ENCODE measurements at places on chromosomes 5 and 9.

- DNase-seq = no peak
These were observed 206.8 kb upstream of the SLC24A2 start for GRCh38 chr9:19995619-19996018.

- no peak for DNase-seq
These were observed 98.6 kb downstream of the GNAQ start for GRCh38 chr9:77933019-77933418.

DNA sequence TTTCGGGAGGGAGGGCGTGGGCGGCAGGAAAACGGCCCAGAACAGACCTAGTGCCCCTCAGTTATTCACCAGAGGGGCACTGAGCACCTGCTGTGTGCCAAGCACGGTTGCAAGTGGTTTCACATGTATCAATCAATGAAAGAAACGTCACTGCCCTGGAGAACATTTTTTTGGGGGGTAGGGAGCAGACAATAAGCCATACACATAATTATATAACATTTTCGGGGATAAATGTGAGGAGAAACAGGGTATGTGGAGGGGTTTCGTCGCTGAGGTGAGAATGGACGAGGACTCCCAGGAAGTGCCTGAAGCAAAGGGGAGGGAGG is 444 bp upstream of the ZNF354A start:
- DNase-seq = no peak

DNA sequence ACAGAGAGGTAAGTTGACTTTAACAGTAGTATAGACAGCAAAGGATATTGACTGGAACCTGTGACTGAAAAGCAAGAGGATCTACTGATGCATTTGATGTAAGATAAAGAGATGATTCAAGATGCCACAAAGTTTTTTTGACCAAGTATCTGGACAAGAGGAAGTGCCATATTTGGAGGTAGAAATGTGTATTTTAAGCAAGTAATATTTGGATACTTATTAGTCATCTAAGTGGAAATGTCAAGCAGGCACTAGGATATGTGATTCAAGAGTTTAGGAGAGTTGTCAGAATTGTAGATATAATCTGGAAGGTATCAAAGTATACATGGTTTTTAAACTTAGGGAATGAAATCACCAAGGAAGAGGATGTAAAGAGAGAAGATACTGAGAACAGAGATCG is 686.1 kb upstream of the CHD1 start:
- DNase-seq = no peak

DNA sequence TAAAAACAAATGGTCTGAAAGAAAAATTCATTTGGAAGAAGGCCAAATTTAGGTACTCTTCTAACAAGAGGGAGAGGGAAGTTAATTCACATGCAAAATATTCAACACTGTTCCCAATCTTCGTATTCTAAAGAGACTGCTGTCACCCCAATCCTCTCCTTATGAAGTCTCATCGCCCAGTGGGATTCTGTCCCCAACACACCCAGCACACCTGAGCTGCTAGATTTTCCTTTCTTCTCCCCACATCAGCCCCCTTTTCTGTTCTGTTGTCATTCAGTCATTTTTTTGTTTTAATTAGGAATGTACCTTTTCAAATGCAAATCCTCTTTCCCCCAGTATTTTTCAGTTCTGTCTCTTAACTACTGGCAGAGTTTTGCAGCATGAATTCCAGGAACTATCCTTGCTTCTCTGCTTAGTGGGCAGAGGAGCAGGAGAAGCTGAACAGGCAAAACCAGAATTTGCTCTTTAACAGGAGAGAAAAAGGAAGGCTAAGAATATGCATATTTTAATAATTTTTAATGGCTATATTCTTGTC is 366.9 kb downstream of the MAN2A1 start:
- DNase-seq = no peak

DNA sequence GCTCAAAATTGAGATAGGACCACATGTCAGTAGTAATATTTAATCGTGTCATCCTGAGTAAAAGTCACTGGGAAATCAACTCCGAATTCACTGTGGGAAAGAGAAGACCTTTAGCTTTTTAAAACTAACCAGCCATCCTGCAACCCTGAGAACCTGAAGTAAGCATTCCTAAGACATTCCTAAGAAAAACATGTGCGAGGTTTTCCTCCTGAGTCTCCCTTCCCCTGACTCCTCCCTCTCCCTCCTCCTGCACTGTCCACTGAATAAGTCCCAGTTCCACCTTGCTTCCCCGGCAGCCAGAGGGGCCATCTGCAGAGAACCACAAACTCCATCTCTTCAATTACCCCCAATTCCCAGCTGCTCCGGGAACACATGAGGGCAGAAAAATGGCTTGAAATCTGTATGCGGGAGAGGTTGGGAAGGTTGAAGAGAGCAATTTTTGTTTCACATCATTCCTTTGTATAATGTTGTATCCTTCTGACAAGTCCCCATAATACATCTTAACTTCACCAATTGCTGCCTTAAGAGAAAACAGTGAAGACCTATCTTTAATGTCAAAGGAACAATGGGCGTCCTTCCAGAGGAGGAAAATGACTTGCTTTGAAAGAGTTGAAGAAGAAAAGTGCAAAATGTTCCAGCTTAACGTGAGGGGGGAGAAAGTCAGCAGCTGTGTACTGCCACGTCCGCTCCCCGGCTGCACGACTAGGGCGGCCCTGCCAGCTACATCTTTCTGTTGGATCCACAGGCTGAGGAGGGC is 186.3 kb downstream of the ZNF462 start:
- DNase-seq = no peak

DNA sequence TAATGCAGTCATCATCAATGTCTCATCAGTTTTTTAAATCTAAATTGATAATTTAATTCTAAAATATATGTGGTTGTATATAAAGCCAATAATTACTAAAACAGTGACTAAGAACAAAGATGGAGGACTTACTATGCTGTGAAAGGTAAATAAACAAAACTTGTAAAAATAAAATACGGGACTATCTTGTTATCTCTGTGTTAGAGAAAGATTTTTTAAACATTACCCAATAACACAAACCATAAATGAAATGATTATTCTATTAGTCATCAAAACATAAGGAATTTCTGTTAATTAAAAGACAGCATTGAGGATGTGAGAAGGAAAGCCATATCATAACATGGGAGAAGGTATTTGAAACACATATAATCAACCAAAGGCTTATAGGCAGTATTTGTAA is 226.2 kb upstream of the SMC2 start:
- DNase-seq = no peak

DNA sequence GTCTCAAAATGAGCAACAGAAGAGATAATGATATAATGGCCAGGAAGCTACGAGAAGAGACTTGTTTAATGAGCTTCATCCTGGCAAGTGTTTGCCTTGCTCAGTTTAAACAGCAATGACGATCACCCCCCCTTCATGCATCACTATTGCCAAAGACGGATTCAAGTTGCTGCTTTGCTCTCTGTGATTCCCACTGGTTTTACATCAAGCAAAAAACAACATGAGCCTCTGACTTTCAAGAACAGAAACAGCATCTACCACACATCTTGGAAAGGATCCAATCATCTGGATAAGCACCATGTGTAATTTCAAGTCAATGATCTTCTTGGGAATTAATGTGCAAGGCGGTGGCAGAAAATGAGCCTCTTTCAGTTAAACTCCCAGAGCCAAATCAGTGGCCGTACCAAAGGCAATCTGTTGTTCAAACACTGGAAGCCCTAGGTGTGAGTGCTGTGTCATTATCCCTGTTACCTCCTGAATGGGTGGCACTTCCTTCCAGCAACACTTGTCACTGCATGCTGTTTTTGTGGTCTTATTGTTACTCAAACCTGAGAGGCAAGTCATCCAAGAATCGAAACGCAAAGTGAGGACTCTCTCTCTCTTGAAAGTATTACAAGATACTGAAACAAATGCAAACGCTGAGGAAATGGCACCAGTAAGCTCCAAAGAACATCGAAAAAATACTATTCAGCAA is 72.8 kb downstream of the MED27 start:
- no peak for DNase-seq

DNA sequence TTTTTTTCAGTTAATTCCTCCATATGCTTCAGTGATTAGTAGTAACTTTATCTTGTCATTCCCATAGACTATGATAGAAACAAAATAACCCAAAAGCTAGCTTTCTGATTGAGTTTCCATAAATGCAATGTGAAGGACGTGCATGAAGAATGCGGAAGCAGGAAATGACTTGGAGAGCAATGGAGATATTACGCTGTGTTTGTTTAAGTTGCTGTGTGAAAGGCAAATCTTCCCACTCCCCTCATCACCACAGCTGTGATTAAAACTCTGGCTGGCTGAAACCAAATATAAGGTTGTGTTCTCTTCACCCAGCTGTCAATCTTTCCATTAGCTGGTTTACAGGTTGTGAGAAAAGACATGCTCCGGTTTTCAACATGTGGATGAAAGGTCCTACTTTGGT is 83.9 kb downstream of the NR2F1-AS1 start:
- DNase-seq = no peak

DNA sequence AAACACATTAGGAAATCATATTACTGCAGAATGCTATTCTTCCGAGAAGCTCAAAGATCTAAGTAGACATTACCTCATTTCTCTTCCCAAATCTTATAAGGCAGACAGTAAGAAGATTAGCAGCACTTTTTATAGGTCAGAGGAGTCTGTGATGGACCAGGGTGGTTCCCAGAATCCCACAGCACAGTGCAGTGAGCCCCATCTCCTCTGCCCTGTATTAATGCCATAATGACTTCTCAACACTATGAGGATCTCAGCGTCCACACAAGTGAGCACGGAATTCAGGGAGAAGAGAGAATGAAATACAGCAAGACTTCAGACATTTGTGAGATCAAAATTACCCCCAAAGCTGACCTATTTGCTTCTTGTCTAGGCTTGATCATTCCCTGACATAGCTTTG is 49.9 kb downstream of the PRUNE2 start:
- no peak for DNase-seq

DNA sequence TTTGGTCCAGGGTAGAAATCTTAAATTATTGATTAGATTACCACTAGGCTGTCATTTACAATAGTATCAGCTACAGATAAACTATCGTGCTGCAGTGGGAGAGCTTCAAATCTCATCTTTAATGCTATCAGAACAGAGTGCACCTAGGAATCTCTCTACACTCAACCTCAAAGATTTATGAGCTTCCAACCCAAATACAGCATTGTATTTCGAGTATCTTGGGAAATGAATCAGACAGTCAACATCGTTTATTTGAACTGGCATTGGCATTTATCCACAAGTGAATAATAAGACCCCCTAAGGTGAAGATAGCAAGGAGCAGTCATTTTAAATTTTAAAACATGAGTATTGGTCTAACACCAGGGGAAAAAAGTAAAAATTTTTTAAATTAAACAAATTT is 1203.2 kb downstream of the CDH12 start:
- no peak for DNase-seq

DNA sequence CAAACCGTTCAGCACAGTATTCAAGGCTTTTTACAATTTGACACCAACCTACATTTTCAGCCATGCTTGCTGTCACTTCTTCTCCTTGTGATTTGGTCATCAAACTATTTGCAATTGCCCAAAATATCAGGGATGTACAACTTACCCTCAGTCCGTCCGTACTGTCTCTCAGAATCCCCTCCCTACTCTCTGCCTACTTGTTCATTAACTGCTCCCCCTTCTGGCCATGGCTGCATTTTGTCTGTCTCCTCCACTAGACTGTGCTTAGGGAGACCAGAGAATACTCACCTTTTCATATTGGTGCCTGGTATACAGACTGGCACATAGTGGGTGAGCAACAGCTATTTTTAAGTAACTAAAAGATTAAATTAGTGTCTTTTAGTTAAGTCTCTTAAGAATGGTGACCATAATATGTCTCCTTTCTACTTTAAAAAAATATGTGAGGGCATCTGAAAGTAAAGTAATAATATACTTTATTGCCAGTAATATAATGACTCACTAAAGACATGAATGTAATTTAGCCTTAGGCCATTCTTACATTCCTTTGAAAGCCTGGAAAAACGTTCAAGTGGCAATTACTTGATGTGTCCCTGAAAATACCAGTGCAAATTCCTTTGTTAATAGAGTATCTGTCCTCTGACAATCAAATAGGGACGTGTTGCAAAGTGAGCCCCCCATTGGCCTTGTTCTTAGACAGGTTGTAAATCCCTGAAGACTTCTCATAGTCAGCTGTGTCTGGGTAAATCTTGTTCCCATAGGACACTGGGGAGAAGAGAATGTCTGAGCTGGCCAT is 27.8 kb downstream of the PRLR start:
- DNase-seq = peak; percentile 23

DNA sequence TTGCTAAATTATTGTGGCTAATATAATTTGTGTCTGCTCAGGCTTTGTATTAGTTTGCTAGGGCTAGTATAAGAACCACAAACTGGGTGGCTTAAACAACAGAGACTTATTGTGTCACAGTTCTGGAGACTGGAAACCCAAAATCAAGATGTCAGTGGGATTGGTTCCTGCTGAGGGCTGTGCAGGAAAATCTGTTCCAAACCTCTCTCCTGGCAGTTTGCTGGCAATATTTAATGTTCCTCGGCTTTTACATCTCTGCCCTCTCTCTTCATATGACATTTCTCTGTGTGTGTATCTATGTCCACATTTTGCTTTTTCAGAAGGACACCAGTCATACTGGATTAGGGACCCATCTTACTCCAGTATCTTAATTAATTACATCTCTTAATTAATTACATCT is 498.8 kb upstream of the CD180 start:
- DNase-seq = no peak

DNA sequence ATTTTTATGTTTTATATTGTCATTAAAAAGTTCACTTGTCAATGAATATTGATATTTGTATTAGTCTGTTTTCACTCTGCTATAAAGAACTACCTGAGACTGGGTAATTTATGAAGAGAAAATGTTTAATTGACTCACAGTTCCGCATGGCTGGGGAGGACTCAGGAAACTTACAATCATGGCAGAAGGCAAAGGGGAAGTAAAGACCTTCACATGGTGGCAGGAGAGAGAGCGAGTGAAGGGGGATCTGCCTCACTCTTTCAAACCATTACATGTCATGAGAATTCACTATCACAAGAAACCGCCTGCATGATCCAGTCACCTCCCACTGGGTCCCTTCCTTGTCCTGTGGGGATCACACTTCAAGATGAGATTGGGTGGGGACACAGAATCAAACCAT is 27.4 kb downstream of the SRD5A1 start:
- no peak for DNase-seq

DNA sequence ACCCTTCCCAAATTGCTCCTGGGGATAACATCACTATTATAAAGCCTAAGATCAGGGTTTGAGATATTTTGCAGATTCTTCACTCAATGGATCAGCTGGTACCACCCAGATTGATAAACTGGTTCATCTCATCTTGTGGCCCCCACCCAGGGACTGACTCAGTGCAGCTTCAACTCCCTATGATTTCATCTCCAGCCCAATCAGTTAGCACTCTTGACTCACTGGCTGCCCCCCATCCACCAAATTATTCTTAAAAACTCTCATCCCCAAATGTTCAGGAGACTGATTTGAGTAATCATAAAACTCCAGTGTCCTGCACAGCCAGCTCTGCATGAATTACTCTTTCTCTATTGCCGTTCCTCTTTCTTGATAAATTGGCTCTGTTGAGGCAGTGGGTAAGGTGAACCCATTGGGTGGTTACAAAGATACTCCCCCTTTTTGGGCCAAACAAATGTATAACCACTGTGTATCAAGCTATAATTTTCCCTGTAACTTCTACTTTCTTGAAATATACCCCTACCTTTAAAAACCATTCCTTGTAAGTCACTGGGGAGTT is 263.3 kb upstream of the IL12B start:
- DNase-seq = no peak

GRCh38 chr9:91883503-91883902 is 66.5 kb downstream of the ROR2 start:
- no peak for DNase-seq

Data from GM04503 (cell line).